ENCODE measurements at places on chromosomes 6 and 20.

DNA sequence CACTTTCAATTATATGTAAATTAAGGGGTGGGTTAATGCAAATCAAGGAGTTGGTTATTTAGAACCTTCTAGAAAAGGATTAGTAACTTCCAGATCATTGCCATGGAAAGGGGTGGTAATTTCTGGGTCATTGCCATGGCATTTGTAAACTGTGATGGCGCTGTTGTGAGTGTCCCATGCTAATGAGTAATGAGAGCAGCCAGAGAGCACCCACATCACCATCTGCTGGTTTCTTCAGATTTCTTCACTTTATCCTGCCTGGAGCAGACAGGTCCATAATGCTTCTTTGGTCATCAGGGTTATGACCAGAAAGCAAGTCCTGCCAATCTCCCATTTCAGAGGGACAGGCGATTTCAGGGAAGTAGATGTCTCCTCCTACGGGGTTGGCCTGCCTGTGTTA lies 311.3 kb upstream of the CNR1 start:
- no peak for DNase-seq

DNA sequence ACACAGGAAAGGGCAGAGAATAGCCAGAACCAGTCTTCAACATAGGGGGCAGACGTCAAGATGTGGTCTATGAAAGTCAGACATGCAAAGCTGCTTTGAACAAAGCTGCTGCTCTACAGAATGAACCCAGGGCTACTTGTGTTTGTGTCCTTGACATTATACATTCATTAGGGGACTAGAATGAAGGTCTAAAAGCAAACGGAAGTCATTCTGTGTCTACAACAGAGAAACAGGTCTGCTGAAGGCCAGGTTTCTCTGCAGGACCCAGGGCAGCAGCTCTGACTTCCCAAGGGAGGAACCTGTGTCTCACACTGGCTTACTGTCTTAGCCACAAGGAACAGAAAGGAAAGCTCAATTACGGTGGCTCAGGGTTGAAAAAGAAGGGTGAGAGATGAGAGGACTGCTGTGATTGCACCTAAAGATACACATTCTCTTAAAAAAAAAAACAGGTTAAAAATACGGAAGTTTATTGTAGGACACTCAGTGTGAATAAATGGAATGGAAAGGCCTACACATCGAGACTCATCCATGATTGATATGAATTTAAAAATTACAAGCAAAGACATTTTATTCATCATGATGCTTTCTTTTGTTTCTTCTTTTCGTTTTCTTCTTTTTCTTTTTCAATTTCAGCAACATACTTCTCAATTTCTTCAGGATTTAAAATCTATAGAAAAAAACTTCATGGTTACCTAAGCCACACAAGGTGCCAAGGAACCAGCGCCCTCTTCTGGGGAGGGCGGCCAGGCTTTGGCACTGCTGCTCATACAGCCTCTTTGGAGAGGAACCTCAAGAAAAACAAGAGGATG lies 6.7 kb downstream of the PSMA7 start:
- peak; percentile 7 for DNase-seq

DNA sequence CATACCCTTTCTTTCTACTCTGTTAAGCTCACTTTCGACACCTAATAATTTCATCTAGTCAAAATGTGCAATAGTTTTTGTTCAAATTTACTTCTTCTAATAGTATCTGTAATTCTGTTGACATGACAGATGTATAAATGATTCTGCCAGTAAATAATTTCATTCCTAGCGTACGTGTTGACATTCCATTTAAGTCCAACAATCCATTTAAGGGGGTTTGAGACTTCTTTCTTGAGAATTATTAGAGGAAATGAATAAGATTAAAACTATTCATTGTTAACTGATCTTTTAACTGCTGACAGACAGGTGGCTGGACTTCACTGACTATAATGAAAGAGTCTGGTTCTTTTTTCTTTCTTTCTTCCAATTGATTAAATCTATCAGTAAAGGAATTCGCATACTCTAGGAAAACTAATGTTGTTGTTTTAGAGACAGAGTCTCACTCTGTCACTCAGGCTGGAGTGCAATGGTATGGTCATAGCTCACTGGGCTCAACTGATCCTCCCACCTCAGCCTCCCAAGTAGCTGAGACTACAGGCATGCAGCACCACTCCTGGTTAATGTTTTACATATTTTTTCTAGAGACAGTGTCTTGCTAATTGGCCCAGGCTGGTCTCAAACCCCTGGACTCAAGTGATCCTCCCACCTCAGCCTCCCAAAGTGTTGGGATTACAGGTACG lies 55.9 kb downstream of the MAP3K5 start:
- no peak for DNase-seq

- DNase-seq: no peak
These were observed 41.1 kb downstream of the PDE10A start for GRCh38 chr6:165621940-165622339.

DNA sequence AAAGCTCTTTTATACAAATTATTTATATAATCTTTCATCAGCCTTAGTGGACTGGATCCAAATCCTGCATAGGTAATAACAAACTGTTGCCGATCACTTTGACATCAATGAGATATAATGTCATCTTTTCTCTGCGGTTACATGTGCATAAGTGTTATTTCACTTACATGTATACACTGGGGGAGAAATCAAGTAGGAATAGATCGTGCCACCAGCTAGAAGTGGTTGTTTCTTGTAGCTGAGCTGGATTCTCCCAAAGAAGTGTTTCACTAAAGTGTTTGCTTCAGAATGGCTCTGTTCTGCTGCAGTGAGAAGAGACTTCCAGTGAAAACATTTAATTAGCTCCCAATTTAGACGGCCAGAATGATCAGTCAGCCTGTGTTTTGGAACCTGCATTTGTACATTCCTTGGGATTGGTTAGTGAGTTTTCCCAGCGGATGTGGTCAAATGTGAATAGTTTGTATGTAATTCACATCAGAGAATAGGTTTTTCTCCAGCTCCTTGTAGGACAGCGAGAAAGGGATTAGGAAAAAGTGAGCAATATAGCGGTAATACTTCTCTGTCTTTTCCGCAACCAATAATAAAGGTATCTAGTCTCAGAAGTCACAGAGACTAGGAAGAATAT lies 163.1 kb upstream of the CCN2 start:
- no peak for DNase-seq

- no peak for DNase-seq
These were observed 54.3 kb upstream of the NFATC2 start for GRCh38 chr20:51596668-51597388.

DNA sequence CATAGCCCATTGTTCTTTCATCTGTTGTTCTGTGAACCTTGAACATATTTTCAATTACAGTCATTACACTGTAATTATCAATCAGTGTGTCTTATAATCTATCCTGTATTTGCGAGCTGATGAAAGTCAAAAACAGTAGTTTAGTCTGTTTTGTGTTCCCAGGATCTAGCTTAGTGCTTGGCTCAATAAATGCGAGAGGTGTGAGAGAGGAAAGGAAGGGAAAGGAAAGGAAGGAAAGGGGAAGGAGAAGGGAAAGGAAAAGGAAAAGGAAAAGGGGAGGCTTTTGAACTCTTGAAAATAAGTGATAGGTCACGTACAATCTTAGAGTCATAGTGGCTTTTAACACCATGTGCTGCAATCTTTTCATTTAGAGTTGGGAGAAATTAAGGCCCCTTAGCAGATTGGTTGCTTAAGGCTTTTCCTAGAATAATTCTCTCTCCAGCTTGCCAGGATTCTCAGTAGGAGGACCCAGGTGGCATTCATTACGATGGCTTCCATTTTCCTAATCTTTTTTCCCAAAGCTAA lies 433.8 kb upstream of the PLCB4 start:
- no peak for DNase-seq

- DNase-seq: no peak
These were observed 35.4 kb downstream of the MAN1A1 start for GRCh38 chr6:119313937-119314884.

DNA sequence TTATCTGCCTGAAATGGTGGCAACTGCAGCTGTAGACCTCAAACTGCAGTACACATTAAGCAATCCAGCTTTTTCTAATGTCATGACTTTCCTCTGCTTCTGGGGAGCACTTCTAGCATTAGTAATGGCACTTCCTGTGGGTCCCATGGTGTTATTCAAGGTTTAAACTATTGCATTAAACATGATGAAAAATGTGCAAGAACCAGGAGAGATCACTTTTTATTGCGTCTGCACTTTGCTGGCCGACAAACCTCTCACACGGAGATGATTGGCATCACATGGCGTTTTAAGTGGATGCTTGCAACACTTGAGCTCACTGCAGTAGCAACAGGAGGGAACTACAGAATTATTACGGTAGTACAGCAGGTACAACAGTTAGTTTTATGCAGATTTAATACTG lies 148.4 kb downstream of the HIVEP2 start:
- peak; percentile 8 for DNase-seq

DNA sequence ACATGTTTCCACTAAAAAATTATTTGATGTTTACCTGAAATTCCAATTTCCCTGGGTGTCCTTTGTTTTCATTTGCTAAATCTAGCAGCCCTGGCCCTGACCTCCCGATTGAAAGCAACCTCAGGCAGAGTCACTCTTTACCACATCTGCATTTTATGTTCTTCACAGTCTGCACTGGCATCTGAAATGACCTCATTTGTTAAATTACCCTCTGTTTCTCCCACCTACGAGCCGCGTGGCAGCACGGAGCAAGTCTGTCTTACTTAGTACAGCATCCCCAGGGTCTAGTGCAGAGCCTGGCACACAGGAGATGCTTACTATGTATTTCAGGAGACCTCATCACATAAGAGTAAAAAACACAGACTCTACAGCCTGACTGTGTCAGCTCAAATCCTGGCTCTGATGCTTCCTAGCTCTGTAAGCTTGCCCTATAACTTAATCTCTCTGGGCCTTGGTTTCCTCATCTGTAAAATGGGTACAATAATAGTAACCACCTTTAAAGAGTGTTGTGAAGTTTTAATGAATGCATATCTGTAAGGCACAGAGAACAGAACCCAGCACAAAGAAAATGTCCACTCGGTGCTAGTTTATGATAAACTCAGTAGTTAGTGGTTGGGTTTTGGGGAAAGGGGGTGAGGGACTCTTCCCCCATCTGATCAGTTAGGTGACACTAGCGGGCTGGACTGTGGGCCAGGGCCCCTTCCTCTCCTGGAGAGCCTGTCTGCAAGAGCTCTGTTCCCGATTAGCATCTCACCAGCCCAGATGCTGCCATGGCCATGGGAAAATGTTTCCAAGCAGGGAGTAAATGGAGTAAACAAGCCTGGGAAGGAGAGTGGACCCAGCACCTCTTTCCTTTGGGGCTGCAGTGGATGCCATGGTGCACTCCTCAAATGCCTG lies 88.2 kb downstream of the PREX1 start:
- no peak for DNase-seq

Data from NCI-H2029 (cell line).